Renal pelvis (tissue), 12 donors: ENCODE measurements at places on chromosomes 4 and X.

DNA sequence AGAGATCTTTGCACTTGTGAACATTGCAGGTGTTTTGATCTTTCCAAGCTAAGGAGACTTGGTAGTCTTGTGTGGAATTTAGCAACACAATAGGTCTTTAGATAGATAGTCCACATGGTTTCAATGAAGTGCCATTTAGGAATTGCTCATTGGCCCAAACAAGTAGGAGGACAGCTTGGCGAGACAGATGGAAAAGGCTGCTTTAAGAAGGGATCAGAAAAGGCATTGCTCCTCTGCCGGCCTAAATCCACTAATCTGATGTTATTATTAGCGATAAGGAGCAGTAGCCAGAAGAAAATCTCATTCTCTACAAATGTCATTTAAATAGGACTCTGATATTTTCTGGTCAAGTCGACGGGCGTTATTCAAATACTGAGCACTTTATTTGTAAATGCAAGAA is 99.7 kb downstream of the AFF2 start:
- no peak for DNase-seq

DNA sequence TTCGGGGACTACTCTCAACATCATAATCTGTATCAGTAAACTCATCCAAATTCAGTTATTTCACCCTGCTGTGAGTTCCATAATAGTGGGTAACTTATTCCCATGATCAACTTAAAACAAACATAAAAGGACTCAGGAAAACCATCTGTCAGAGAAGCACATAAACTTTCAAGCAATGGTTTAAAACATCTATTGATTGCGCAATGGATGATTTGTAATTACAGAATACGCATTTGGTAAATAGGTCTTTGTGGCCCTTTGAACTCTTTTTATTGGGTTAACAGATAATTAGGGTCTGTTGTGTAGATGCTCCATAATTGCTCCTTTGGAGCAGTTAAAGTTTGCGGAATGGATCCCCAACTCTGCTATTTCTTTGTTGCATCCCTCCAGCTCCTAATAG is 115.3 kb downstream of the KIT start:
- no peak for DNase-seq

GRCh38 chrX:45138525-45138924 is 62.2 kb downstream of the DIPK2B start:
- DNase-seq, result no peak

DNA sequence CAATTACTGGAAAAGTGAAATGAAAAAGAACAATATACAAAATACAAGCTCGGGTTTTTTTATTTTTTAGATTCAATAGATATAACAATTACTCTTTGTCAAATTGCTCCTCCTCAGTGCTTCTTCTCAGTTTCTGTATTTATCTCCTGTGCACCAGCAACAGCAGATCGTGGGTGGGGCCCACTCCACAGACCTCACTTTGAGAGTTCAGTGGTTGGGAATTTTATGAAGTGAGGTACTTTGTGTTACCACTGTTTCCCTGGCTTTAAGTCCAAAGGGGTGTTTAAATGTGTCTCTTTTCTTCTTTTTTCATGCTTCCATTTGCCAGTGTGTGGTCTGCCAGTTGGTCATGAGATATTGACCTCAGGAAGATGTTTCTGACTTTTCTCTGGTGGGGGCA is 54.4 kb downstream of the KIT start:
- no peak for DNase-seq

DNA sequence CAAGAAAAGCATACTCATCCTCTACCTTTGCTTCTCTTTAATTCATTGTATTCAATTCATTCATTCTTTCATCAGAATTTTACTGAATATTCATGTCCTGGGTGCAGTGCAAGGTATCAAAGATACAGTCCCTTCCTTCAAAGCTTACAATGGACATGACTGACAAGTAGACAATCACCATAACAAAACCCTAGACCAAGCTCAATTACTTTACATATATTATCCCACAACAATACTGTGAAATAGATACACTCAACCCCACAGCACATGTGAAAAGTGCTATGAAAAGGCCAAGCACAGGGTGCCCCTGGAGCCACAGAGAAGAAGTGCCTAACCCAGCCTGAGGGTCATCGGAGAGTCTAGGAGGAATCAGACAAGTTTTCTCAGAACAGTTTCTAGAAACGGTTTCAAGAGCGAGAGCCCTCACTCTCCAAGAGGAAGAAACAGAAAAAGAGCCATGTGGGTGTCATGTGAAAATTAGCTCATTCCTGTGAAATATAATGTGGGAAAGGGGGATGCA is 15.3 kb downstream of the AMBN start:
- DNase-seq, result no peak

- no peak for DNase-seq
Observed at GRCh38 chr4:54371173-54371572, 142.1 kb downstream of the PDGFRA start.

DNA sequence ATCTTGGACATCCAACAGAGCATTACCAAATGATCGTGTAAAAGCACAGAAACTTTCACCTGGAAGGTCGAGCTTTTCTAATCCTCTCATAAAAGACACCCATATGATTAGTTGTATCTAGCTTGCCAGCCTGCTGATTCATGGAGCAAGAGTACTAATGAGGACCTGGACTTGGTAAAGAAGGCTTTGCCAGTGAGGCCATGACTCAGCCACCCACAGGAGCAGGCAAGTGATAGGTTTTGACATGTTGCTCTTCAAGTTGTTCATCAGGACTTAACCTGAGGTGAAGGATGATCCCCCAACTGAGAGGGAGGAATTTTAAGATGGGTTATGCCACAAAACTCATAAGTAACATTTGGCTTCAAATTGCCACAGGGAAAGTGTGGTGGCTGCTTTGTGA is 24.7 kb upstream of the EPGN start:
- no peak for DNase-seq

- DNase-seq, result peak; percentile 37
Observed at GRCh38 chr4:145098675-145099037, 545 bp downstream of the ABCE1 start.

GRCh38 chr4:147599769-147600168 is 17.4 kb upstream of the TMEM184C start:
- DNase-seq, result no peak

GRCh38 chr4:38181286-38181685 is 221.1 kb downstream of the PTTG2 start:
- DNase-seq, result no peak

DNA sequence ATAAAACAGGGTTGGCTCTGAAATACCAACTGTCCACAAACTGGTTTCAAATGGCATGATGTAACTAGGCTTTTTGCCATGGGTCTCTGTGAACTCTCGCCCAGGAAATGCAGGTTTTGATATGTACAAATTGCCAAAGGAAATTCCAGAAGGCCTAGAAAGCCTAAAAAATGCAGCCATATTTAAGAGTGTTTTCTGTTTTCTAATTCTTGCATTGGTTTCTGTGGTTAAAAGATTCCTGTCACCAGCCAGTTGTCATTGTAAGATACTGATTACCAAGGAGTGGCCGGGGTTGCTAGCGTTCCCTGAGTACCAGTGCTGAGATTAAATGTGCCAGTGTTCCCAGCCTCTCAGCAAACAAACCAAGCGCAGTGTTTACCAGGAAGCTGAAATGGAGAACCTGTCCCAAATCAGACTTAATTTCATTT is 53.9 kb upstream of the SORBS2 start:
- no peak for DNase-seq

GRCh38 chr4:89101256-89102161 is 9.8 kb upstream of the TIGD2 start:
- no peak for DNase-seq

DNA sequence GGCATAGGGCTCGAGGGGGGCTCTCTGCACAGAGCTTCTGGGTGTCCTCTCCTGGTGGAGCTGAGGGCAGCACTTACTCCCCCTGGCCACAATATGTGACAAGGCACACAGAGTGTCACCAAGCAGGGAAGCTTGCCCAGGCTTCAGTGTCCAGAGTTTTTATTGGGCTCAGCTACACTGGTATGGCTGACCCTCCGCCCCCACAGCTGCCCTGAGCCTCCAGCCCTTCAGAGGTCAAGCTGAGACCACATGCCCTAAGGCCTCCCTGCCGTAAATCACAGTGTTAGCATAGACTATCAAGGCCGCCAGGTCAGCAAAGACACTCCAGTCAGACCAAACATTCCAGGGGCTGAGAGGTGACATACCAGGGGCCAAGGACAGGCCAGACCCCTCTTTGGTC is 59.0 kb downstream of the EVC start:
- no peak for DNase-seq

- DNase-seq, result no peak
Observed at GRCh38 chr4:144480068-144480467, 165.9 kb upstream of the HHIP start.

- DNase-seq, result no peak
Observed at GRCh38 chrX:44536198-44536597, 6.5 kb downstream of the FUNDC1 start.

GRCh38 chrX:53882331-53882730 is 161.9 kb downstream of the PHF8 start:
- DNase-seq, result peak; percentile 17

GRCh38 chr4:40579983-40580382 is 49.7 kb downstream of the RBM47 start:
- no peak for DNase-seq

GRCh38 chr4:156608651-156609050 is 362.9 kb downstream of the PDGFC start:
- DNase-seq, result no peak

DNA sequence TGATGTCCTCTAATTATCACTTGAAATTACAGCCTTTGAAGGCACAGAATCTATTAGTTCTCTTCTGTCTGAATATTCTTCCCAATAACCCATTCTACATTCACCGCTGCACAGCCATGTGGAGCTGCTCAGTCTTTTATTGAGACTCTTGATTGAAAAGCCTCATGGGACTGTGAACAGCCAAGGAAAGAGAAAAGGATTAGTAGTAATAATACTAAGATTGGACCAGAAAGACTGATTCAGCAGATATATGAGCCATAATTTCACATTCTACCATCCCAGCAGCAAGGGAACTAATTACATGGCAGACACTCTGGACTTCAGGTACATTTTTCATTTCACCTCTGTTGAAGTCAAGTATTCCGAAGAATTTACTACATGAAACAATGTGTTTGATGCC is 2471.7 kb downstream of the ARAP2 start:
- DNase-seq, result peak; percentile 23

DNA sequence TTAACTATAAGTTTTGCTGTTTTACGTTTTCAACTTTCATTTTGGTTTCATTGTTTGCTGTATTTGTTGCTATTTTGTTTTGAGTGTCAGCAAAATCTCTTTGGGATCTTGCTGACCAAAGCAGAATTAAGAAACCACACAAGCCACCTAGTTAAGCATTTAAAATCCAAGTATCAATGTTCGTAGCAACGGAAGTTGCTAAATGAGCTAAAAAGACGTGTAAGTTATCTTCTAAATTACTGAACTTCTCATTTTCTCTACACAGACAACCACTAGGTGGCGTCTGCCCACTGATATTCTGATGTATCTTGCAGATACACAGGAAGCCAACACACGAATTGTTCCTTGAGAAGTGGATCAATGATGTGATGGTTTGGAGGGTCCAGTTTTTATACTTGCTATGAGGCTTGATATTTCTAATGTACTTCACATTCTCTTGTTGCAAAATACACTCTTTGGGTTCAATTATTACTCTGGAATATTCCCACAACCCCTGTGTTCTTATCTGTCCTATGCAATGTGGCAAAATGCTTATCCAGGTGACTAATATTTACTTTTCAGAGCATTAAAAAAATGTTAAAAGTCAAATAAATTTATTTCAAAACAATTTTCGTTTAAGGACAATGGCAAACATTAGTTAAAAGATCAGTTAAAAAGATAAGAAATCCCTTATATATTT is 250.5 kb downstream of the TECRL start:
- peak; percentile 48 for DNase-seq

- no peak for DNase-seq
Observed at GRCh38 chr4:107935246-107935645, 3.9 kb downstream of the CYP2U1 start.

- no peak for DNase-seq
Observed at GRCh38 chr4:11622961-11623725, 194.4 kb upstream of the HS3ST1 start.

- peak; percentile 19 for DNase-seq
Observed at GRCh38 chr4:163251204-163251603, 81.2 kb downstream of the NPY1R start.

- DNase-seq, result no peak
Observed at GRCh38 chr4:177901786-177902185, 459.5 kb upstream of the AGA start.

- DNase-seq, result peak; percentile 31
Observed at GRCh38 chr4:26032630-26033317, 118.8 kb downstream of the SMIM20 start.

- no peak for DNase-seq
Observed at GRCh38 chr4:1285790-1286553, 3.7 kb upstream of the MAEA start.

- DNase-seq, result no peak
Observed at GRCh38 chr4:821631-822030, 4.3 kb downstream of the CPLX1 start.

DNA sequence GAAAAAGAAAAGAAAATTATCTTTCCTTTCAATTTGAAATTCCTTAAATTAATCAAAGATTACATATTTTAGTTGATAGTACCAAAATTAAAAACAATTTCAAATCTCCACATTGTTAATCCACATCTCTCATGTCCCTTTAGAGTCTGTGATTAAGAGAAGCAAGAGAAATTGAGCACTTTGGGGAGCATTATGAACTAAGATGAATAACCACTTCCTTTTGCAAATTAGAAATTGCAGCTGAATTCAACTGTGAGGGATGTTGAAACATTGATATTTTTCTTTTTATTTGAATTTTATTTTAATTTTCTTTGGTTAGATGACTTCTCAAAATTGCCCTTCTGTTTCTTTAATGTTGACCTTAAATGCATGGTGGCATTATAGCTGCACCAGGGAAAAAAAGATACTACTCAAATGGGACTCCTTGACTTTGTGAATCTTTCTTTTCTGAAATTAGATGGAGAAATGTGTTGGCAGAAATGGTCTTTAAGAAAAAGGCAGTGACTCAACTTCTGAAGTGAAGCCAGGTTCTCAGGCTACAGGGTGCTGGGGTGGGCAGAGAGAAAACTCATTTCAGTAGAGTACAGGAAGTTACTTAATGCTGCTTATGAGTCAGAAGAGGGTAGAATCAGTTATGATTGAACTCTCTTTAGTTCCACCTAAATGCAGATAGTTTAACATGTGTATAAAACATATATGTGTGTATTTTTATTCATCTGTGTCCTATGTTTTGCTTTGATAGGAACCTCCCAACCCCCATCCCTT is 92.0 kb upstream of the TNIP3 start:
- DNase-seq, result no peak

- DNase-seq, result no peak
Observed at GRCh38 chrX:47814851-47815250, 21.9 kb upstream of the ZNF81 start.

GRCh38 chr4:48766131-48766792 is 13.8 kb downstream of the FRYL start:
- no peak for DNase-seq

DNA sequence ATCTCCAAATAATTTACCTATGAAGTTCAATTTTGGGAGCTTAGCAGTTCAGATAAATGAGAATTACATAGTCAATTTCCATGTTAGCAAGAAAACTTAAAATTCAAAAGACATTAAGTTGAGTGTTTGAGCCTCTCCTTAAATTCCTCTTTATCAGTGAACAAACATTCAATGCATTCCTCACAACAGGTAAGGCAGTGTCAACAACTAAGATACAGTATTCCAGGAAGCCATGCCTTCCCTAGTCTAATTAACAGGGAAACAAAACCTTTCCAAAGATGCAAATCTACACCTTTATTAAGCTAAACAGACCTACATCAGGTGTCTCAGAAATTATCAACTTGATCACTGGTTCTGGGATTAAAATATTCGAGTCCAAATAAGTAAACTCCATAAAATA is 3.7 kb downstream of the SH3RF1 start:
- DNase-seq, result no peak
